ENCODE measurements at places on chromosomes 16 and 17. TPM values are rescaled to one million over a fixed set of nuclear protein-coding genes. Genes with fewer than 3 reads are reported as not detected.
A peak's percentile ranks its signal among the peaks of the same experiment; 100 is the strongest.

GRCh38 chr17:1577583-1578013 is 15.0 kb upstream of the PITPNA start:
- peak; percentile 83 for DNase-seq

GRCh38 chr17:49872754-49873377 is 25.0 kb upstream of the TAC4 start:
- no peak for DNase-seq

DNA sequence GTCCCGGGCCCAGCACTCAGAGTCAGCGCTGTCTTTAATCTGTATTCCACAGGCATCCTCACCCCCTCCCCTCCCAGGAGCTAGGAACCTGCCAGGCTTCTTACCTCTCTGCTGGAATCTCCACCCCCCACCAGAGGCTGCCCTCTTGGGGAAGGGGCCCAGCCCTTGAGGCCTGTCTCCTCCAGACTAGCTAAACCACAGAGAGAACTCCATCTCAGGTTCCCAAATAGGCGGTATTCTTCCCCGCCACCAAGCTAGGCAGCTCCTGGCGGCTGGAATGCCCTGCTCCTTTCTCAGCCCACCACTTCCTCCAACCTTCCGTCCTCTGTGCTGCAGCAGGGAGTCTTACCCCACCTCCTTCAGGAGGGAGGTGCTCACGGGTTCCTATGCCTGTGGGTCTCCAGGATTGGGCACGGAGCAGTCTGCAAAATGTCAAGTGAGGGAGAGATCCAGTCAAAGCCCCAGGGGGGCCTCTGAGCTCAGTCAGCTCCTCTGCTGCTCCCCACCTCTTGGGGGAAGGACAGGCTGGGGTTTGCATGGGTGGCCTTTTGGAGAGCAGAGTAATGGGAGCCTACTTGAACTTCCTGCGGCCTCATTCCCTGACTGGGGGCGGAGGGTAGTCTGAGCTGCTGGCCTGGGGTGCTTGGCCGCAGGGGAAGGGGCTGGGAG is 55.7 kb downstream of the SREBF1 start:
- DNase-seq: no peak

- DNase-seq: no peak
Measured at GRCh38 chr16:70483426-70483825, 29.0 kb downstream of the FCSK start.

- no peak for DNase-seq
Measured at GRCh38 chr17:31155208-31155810, 60.5 kb downstream of the NF1 start.

GRCh38 chr17:46885415-46886309 is 34.3 kb downstream of the WNT9B start:
- no peak for DNase-seq

GRCh38 chr17:40791787-40792436 is 7.8 kb downstream of the KRT28 start:
- no peak for DNase-seq

GRCh38 chr17:77528516-77529327 is 388.0 kb downstream of the SEC14L1 start:
- peak; percentile 77 for DNase-seq

DNA sequence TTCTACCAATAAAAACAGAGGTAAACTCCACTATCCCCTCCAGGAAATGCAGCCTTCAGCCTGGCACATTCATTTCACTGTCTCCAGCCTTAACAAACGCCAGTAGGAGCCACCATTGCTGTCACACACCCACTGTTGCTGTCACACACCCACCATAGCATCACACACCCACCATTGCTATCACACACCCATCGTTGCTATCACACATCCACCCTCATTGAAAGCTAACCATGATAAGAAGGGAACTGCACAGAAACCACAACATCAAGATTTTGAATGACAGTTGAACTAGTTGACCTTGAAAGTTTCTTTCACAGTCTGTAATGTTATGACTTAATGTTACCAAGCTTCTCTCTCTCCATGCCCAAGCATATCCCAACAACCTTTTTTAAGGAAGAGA is 38.1 kb downstream of the SHCBP1 start:
- DNase-seq: no peak

DNA sequence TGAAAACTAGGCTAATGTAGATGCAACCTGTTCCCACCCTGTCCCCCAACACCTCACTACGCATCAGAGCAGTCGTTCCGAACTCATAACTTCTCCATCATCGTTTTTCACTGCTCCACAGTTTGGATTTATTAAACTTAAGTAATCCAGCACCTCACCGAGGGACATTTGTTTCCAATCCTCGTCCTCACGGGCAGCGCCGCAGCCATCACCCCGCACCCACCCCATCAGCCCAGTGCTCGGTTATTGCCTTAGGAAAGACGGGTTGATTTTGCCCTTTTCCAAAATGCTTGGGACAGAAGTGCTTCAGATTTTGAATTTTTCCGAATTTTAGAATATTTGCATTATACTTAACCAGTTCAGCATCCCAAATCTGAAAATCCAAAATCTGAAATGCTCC is 71.0 kb upstream of the DOC2B start:
- DNase-seq: peak; percentile 50

DNA sequence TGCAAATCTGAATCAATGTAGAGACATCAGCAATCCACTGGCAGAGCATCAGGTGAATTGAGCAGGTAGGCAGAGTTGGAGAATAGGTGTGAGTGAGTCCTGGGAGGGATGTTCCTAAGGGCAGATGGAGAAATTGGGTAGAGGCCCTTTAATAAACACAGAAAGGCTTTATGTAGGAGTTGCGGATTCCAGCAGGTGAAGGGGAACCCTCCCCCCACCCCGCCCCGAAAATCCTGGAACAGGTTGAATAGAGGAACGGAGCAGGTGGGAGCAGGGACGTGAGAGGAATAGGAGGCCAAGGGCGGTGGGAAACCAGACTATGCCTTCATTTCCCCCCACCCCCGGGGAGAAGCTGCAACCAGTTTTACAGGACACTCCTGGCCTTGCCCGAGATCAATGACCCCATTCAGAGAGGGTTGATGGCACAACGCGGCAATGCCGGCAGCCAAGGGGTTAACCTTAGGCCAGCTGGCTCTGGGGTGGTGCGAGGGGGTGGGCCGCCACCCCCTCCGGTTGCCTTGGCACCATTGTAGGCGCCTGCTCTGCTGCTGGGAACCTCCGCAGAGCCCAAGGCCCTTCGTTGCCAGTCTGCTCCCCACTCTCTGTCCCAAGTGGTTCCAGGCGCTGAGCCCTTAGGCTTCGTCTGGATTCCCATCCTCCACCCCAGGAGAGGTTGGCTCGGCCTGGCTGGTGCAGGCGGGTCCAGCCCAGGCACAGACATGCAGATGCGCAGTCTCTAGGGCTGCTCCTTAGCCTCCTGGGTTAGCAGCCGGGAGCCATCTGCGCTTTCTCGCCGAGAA is 814 bp upstream of the RUNDC3A start:
- DNase-seq: no peak

- DNase-seq: no peak
Measured at GRCh38 chr17:44086364-44087311, 16.1 kb downstream of the G6PC3 start.

GRCh38 chr17:6177941-6178694 is 107.9 kb downstream of the WSCD1 start:
- DNase-seq: no peak

- DNase-seq: peak; percentile 97
Measured at GRCh38 chr17:7851438-7852261, 3.2 kb upstream of the TMEM88 start.

DNA sequence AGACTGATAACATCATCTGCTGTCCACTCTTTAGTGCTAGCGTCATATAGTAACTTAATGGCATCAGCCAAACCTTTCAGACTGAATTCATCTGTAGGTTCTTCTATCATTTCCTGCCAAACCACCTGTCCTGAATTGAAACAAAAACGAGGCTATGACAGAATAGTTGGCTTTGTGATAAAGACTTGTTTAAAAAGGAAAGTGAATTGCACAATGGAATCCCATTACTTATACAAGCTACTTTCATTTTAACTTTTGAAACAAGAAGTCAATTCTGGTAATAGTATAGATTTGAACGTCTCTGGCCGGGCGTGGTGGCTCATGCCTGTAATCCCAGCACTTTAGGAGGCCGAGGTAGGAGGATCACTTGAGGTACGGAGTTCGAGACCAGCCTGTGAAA is 18.2 kb downstream of the LASP1NB start:
- no peak for DNase-seq

- no peak for DNase-seq
Measured at GRCh38 chr17:50123649-50124349, 6.2 kb downstream of the SAMD14 start.

- DNase-seq: no peak
Measured at GRCh38 chr16:88697831-88698615, 8.2 kb downstream of the RNF166 start.

DNA sequence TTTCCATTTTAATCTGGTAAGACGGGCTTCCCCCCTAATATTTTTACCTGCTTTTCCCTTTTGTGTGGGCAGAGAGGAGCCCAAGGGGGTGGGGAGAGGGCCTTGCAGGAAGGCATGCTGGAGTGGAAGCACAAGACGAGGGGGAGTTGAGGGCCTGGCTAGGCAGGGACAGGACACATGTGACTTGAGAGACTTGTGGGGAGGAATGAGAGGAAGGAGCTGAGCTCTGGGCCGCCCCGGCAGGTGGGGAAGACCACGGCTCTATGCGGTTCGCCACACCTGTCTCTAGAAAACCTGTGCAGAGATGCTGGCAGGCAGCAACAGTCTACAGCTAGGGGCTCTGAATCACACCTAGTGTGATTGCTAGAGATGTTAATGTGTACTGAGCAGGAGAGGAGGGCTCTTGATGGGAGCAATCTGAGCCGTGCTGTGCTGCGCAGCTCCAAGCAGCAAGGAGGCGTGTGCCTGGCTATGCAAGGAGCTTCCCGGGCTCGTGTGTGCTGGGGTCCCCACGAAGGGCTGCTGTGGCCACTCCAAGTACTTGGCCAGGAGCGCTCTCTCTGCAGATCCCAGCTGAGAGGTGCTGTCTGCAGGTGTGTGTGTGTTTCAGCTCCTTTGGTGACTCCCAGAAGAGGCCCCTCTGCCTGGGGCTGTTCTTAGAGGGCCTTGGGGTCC is 50.2 kb downstream of the PDPK1 start:
- peak; percentile 26 for DNase-seq

GRCh38 chr17:13541032-13541480 is 60.7 kb downstream of the HS3ST3A1 start:
- DNase-seq: no peak

DNA sequence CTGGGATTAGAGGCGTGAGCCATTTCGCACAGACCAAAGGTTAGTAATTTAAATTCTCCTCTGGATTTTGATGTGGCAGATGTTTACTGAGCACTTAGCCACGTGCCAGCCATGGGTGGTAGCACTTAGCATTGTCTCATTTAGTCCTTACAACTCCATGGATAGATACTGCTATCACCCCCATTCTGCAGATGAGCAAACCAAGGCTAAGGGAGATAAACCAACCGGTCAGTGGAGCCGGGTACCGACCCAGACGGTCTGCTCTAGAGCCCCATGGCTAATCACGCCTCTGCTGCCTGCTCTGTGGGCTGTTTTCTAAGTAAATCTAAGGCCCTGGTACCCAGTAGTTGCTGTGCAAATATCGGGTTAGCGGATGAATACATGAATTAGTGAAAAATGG is 12.6 kb upstream of the ADGRG1 start:
- no peak for DNase-seq

GRCh38 chr16:89785523-89786155 is 30.8 kb downstream of the FANCA start:
- no peak for DNase-seq

- DNase-seq: no peak
Measured at GRCh38 chr16:69182730-69183416, 4.1 kb upstream of the SNTB2 start.

- DNase-seq: no peak
Measured at GRCh38 chr17:65005858-65006257, 50.7 kb downstream of the GNA13 start.

DNA sequence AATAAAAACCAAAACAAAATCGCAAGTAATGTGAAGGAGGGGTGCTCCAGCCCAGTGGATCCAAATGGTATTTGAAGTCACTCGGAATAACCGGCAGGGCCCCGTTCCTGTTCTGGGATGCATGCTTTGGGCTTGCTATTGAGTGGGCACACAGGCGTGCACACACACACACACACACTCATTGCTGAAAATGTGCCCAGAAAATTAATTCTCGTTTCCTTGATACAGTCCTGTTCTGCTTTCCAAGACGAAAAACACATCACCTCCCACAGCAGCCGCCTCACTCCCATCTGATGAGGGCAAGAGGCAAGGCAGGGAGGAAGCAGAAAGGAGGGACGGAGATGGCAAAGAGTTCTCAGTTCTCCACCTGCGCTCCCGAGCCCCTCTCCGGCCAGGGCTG is 62.2 kb upstream of the SDK2 start:
- DNase-seq: no peak

- no peak for DNase-seq
Measured at GRCh38 chr16:47753659-47754058, 292.5 kb downstream of the PHKB start.

GRCh38 chr17:17806035-17806434 is 30.8 kb downstream of the SREBF1 start:
- no peak for DNase-seq

DNA sequence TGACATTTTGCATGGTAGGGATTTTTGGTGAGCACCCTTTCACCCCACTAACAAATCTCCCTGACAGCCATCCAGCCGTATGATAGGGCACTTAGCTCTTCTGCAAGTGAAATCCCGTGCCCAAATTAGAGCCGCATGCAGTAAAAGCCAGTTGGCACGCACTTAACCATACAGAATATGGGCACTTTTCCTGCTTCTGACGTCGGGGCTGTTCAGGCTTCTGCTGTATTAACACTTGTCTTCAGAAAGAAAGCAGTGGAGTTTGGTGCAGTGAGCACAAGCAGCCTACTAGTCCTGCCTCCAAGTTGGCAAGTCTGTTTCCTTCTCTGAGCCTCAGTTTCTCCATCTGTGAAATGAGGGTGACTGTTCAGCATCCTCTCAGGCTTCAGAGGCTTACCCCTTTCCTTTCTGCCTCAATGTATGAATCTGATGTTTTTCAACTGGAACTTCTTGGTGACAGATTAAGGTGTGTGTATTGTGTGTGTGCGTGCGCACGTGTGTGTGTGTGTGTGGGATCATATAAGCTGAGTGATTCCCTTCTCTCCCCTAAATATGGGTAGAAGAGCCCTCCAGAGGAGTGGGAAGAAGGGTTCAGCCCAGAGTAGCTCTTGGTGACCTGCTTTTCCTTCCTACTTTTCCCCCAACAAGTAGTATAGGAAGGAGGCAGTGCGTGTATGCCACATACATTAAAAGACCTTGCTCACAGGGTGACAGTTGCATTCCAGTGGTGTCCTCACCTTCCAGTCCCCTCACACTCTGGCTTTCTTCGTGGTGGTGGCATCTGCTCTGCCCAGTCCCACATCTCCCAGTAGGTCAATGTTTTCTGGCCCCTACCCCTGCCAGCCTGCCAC is 19.0 kb downstream of the IGF2BP1 start:
- no peak for DNase-seq

- DNase-seq: no peak
Measured at GRCh38 chr16:68503334-68503733, 35.8 kb upstream of the ZFP90 start.

GRCh38 chr17:36533935-36534839 is 481 bp downstream of the MYO19 start:
- peak; percentile 86 for DNase-seq

ITGB3 gene
- 53.5 TPM for total RNA-seq

IL21R gene
- total RNA-seq: 0.24 TPM

CANT1 gene
- total RNA-seq: 34.7 TPM

ZNF469 gene
- total RNA-seq: 6.2 TPM

SLC12A3 gene
- total RNA-seq: not detected

NEUROD2 gene
- not detected for total RNA-seq

EMC8 gene
- total RNA-seq: 17.4 TPM

COX10 gene
- total RNA-seq: 16.2 TPM

KRT20 gene
- not detected for total RNA-seq

IL17C gene
- not detected for total RNA-seq

GP1BA gene
- not detected for total RNA-seq

CALB2 gene
- total RNA-seq: 0.62 TPM

All from posterior vena cava (tissue), 2 donors.